ENCODE measurements at places on chromosomes 4 and X. TPM values are rescaled to one million over a fixed set of nuclear protein-coding genes. Genes with fewer than 3 reads are reported as not detected.

- DNase-seq = no peak
Measured at GRCh38 chr4:42816880-42817400, 75.6 kb upstream of the GRXCR1 start.

DNA sequence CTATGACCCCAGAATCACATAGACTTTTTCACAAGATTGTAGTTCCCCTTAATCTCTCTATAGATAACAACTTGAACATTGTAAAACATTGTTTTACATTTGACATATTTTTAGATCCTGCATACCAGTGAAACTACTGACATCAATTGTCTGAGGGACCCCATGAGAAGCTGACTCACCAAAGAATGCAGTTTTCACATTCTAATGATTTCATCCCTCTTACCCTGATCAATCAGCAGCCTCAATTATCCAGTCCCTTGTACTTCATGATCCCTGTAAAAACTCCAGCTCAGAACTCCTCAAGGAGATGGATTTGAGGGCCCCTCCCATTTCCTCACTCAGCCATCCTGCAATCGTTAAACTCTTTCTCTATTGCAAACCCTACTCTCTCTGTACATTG, 411.0 kb upstream of the NDST3 start:
- no peak for DNase-seq

GRCh38 chr4:94375364-94375763, 32.7 kb upstream of the HPGDS start:
- no peak for DNase-seq

- DNase-seq = peak; percentile 11
Measured at GRCh38 chrX:108299101-108299591, 139.1 kb downstream of the COL4A6 start.

DNA sequence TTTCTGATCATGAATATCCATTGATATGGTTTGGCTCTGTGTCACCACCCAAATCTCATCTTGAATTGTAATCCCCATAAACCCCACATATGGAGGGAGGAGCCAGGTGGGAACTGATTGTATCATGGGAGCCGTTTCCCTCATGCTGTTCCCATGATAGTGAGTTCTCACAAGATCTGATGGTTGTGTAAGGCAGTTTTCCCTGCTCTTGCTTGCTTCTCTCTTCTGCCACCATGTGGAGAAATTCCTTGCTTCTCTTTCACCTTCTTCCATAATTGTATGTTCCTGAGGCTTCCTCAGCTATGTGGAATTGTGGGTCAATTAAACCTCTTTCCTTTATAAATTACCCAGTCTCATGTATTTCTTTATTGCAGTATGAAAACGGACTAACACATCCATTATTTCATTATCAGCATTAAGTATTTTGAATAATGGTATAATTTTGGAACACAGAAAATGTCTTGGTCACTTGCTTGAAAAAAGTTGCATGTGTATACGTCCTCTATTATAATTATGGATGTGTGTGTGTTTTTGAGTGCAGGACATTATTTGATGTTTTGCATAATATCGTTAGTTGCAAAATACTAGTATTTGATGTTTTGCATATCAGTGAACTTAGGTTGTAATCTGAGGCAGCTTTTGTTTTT, 334.6 kb downstream of the PCDH10 start:
- DNase-seq = no peak

GRCh38 chrX:71056867-71057266, 11.3 kb downstream of the SNX12 start:
- no peak for DNase-seq

DNA sequence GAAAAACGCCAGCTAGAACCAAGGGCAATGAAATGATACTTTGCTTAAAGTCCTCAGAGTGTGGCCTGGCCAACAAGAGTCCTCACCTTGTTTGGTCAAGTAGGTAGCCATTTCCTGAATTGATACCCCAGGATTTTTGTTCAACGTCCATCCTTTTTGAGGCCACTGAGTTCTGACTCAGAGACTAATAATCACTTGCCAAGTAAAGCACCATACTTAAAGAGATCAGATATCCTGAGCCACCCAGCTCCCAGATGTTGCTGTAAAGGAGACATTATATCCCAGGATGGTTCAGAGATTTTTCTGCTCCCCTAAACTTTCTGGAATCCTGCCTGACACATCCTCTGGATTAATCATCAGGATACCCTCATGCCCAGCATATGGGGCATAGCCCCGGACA, 190.9 kb downstream of the RAP1GDS1 start:
- DNase-seq = no peak

DNA sequence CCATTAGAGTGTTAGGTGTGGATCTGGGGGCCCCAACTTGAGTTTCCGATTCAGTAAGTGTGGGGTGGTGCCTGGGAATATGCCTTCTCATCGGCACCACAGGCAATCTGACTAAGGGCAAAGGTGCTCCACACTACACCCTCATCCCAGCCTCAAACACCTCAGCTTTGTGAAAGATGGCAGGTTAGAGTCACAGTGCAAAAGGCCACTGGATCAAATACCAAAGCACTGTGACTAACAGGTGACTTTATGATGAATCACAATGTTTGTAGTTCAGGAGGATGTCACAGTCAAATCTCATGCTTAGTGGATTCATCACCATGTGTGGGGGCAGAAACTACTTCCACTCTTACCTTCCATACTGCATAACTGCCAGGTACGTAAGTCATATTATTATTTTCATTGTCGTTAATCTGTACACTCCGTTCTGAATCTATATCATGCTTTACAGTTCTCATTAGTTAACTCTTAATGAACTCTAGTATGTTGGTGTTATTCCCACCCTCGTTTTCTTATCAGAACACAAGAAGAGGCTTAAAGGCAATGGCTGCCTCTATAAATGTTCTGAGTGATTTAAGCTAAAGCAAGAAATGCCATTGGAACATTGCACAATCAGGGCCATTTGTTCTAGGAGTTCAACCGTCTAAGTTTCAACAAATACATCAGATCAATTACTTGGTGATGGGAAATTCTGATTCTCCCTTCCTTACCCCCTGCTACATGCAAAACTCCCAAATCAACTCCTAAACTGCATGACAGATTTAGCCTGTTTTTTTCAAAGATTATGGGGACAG, 50.2 kb downstream of the PRKG2 start:
- no peak for DNase-seq

DNA sequence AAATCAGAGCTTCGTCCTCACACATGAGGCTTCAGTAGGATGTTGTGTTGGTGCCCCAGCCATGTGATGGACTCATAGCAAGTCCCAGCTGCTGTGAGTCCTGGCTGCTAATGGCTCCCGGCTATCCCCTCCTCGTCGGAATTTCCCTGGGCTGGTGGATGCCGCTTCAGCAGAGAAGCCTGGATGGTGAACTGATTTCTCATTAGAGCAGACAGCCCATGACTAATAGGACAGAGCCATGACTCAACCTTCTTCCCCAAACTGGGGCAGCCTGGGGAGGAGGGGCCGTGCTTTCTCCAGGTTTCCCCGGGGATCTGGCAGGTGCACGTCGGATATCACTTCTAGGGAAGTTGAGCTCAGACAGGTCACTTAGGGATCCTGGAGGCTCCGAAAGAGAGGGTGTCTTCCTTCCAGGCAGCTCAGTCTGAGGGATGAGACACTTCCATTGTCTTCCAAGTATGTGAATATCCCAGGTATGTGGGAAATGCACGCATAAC, 112.7 kb downstream of the ASMT start:
- no peak for DNase-seq

DNA sequence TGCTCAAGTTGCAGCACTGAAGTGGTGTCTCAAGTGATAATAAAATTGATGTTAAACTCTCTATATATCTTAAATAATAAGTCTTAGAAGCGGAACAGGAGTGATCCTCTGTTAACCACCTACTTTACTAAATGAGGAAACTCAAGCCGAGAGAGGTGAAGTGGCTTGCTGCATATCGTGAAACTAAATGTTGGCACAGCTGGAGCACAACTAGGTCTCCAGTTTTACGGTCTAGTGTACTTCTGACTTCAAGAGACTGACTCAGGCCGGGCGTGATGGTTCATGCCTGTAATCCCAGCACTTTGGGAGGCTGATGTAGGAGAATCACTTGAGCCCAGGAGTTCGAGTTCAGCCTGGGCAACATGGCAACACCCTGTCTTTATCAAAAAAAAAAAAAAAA, 35.5 kb upstream of the PLS3 start:
- no peak for DNase-seq

- no peak for DNase-seq
Measured at GRCh38 chr4:3188118-3188517, 60.8 kb upstream of the MSANTD1 start.

DNA sequence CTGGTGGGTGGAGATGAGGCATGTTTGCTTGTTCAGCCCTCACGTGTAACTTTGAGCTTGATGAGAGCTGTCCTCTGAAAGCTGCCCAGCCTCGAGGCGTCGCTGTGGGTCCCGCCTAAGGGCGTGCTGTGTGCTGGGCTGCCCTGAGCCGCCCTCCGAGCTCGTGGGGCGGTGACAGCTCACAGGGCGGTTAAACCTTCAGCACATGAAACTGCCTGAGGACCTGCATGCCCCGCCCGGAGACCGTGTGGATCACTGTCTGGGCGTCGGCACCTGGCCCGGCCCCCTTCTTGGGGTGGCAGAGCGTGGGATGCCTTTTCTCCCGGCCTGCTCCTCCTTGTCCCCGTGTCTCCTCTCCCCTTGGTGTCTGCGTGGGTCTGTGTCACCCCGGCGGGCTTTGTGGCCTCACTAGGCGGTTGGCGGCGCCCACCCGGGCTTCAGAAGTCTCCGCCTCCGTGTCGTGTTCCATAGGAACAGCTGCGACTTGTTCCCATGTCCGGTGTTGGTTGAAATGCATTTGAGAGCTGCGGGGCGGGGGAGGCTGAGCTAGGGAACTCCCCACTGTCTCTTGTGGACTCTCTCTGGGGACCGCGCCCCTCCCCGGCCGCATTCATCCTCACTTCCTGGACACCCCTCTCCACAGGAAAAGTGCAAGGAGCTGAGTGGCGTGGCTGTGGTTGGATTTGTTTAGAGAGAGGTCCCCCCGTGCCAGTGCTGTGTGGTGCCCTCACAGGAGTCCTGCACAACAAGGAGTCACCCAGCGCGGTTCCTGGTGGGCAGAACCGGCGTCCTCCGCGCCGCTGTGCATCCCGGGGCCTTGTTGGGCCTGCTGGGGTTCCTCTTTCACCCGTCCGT, 6.8 kb downstream of the AKAP17A start:
- DNase-seq = no peak

DNA sequence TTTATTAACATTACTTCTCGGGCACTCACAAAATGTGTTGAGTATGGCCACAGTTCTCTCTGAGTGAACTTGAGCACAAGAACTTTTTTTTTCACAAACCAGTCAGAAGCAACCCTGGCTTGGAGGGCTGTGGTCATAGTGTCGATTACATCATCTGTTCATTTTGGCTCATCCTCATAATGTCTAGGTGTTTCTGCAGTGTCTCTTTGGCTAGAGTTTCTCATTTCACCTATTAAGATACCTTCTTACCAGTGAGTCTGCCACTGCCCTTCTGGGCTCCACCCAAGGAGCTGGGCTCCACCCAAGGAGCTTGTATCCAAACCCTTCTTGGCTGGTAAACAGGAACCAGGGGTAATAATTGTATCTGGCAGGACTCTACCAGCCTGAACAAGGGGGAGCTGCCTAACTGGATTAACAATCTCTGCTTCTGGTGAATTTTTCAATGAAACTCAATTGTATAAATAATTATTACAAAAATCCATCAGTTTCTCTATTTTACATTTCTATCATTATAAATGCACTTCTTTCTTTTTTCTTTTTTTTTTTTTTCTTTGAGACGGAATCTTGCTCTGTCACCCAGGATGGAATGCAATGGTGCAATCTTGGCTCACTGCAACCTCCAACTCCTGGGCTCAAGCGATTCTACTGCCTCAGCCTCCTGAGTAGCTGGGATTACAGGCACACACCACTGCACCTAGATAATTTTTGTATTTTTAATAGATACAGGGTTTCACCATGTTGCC, 667.7 kb upstream of the SLIT2 start:
- no peak for DNase-seq

DNA sequence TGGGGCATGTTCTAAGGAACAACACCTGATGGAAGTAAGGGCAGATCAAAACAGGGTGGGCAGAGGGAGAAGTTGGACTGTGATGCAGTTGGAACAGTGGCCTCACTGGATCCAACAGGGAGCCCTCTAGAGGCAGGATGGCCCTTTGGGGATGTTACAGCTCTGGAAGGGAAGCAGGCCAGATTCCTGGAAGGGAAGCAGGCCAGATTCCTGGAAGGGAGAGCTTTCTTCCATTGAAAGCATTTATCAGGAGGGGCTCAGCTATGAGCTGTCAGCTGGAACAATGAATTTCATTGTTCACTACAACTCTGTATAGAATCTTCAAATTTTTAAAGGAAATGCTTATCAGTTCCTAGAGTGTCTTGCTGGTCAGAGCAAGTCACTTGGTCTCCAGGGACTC, 17.7 kb downstream of the IL15 start:
- DNase-seq = no peak

- DNase-seq = no peak
Measured at GRCh38 chr4:185559915-185560281, 24.6 kb upstream of the PDLIM3 start.

DNA sequence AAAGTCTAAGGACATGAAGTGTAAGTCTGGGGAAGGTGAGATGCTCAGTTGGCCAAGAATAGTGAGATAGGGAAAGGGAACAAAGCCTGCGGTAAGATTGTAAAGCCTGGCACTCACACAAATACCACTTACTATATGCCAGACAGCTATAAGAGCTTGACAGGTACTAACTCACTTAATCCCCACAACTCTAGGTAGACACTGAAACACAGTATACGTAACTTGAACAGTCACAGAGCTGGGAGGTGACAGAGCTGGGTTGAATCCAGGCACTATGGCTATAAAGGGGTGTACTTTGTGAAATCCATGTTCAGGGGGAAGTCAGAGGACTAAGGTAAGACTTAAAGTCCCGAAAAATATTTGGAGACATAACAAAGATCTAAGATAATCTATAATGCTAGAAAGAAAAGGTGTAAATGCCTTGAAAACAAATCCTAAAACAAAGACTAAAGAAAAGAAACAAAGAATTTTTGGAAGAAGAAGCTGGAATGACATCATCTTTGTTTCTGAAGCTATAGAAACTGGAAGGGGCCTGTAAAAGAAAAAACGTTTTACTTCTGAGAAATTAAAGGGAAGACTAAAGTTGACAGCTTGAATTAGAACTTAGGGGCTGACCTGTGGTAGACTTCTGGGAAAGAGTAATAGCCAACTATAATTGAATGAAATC, 172.5 kb downstream of the PPP3CA start:
- no peak for DNase-seq

GRCh38 chrX:152930516-152930915, 32.6 kb downstream of the ZNF185 start:
- DNase-seq = no peak

DNA sequence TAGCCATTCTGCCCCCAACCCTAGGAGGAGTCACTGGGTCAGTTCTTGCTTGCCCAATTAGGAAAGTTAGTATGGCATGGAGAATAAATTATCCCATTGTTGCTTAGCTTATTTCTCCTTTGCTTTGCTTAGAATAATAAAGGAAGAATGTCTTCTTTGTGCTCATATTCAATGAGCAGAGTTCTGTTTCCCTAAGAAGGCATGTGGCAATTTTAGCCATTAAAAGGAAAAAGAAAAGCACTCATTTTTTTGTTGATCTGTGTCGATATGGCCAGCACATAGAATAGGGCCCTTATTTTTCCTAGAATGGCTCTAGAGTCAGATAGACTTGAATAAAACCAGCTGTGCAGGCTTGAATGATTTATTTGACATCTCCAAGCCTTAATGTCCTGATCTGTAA, 166.4 kb upstream of the PPARGC1A start:
- no peak for DNase-seq

- DNase-seq = no peak
Measured at GRCh38 chr4:155891058-155891457, 12.4 kb upstream of the TDO2 start.

Gene GABRQ
- polyA plus RNA-seq = 0.09 TPM

Gene SOWAHB
- 0.37 TPM for polyA plus RNA-seq

Gene PPARGC1A
- 3.1 TPM for polyA plus RNA-seq

Gene UCP1
- 0.05 TPM for polyA plus RNA-seq

Gene MAGEA1
- not detected for polyA plus RNA-seq

Gene DIPK2B
- polyA plus RNA-seq = 3.9 TPM

Gene SEL1L3
- 27.4 TPM for polyA plus RNA-seq

Gene SPIN2A
- 0.66 TPM for polyA plus RNA-seq

Measured in thymus (tissue), 14 donors.